ENCODE measurements at places on chromosomes 4 and X.

- DNase-seq: no peak
Measured at GRCh38 chr4:88746206-88746605, 48.6 kb upstream of the NAP1L5 start.

DNA sequence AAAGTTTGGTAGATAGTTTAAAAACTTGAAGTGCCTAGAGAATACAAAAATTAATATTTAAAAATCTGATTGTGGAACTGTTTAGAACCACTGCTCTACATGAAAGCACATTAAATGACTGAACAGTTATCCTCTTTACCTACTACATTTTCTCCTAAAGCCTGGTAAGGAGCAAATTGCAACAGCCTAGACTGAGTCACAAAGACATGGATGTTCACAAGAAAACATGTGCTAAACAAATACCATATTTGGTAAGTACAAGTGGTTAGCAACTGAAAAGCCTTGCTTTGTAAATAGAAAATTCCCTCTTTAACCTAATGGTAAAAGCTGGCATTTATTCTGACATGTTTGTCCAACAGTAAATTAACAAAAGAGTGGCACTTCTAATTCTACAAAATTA, 203.1 kb downstream of the FBXO8 start:
- no peak for DNase-seq

DNA sequence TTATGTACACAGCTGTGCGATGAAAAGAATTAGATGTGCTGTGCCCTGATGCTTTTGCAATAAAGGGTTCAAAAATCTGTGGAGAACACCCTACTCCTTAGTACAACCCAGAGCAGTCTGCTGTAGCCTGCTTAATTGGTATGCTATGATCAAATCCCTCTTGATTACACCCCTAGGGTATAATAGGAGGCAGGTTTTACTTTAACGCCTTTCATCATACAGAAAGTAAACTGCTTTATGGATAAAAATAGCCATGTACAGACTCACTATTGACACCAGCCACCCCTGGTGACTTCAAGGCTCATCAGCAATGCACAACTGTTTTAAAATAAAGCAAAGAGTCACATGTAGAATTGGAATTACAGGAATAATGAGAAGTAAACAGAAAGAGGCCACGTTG, 315.3 kb downstream of the DMD start:
- no peak for DNase-seq

DNA sequence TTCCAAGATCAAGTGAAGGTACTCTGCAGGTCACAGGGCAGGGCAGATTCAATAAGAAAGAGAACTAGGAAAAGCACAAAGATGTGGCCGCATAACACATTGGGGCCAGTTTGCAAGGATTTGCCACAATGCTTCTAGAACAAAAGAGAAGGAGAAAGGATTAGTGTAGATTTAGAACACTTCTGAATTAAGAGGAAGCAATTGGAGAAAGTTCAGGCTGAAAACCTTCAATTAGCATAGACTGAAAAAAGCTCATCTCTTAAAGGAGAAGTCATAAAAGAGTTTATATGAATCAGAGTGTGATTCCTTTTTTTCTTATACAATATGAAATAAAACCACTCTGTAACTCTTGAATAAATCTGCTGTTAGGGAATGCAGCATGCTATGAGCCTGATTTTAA, 215.6 kb upstream of the FAT1 start:
- no peak for DNase-seq

- DNase-seq: no peak
Measured at GRCh38 chr4:78310740-78311115, 240.8 kb upstream of the ANXA3 start.

DNA sequence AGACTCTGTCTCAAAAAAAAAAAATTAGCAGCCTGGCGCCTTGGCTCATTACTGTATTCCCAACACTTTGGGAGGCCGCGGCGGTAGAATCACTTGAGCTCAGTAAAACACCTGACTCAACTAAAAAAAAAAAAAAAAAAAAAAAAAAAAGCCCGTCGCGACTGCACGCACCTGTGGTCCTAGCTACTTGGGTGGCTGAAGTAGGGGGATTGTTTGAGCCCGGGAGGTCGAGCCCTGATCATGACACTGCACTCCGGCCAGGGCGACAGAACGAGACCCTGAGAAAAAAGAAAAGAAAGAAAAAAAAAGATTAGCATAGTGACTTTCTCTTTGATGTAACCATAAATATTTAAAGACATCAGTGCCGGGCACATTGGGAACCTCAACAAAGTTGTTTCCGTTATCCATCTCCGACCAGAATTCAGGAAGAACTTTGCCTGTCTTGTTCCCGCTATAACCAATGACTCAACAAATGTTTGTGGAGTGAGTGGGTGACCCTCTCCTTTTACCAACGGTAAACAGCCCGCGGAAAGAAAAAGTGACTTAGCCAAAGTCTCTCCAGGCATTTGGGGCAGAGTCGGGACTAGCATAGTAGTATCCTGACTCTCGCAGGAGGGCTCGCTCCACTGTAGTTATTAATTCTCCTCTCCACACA, 553 bp upstream of the MED28 start:
- DNase-seq: no peak

DNA sequence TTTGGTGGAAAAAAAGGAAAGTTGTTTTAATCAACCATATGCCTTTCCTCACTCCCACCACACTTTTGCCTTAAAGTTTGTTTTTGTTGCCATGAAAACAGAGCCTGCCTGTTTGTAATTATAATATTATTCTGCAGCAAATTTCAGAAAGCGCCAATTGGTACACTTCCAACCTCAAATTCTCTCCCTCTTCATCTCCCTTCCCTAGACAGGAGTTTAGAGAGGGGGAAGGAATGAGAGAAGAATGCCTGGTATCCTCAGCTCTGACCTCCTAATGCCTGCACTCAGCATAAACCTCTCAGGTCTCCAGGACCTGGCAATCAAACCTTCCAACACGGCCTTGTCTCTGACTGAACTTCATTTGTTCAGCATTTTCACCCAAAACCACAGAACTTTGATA, 138.4 kb upstream of the HCCS start:
- DNase-seq: no peak

- no peak for DNase-seq
Measured at GRCh38 chr4:73691759-73692158, 48.6 kb upstream of the CXCL8 start.

- no peak for DNase-seq
Measured at GRCh38 chr4:114103908-114104307, 124.5 kb upstream of the ARSJ start.

DNA sequence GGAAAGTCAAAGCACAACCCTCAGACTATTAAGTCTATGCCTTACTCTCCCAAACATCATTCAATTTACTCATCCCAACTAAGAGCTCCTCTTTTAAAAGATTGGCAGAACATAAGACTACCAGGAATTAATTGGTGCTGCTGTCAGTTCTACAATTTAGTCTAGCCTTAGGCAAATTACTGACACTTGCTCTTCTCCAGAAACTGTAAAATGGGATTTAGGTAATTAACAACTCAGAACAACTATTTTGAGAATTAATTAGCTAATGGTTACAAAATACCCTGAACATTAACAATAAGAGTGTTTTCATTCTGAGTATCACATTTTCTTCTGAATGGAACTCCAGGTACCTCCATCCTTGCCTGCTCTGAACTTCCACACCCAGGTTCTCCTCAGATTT, 36.2 kb upstream of the RBM47 start:
- DNase-seq: no peak

DNA sequence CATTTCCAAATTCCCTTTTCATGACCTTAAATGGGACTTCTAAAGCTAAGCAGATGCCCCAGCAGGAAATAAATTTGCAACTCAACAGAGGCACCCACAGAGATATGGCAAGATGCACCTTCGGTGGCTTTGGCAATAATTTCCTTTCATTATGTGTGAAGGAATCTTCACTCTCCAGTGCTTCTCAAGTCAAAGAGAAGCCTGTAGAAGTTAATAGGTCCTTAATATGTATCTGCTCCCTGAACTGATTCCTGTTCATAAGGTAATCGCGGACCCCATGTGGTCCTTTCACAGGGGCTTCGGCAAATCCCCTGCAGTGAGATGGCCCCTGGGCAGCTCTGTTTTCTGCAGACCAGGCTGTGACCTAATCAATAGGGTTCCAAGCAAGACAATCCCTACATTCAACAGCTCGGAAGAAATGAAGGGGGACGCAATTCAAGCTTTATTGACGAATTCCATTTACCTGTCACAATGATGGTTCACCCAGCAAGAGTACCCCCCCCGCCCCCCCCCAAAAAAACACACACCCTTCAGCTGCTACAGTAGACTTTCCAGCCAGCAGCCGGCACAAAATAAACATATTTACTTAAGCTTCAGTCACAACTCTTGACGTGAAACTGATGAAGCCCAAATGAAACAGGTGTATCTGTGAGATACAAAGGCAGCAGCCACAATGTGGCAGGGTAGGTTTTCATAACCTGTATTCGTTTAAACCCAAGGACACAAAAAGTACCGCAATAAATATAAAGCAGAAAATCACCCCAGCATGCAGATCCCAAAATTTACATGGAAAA, 35.3 kb downstream of the FAT1 start:
- no peak for DNase-seq

DNA sequence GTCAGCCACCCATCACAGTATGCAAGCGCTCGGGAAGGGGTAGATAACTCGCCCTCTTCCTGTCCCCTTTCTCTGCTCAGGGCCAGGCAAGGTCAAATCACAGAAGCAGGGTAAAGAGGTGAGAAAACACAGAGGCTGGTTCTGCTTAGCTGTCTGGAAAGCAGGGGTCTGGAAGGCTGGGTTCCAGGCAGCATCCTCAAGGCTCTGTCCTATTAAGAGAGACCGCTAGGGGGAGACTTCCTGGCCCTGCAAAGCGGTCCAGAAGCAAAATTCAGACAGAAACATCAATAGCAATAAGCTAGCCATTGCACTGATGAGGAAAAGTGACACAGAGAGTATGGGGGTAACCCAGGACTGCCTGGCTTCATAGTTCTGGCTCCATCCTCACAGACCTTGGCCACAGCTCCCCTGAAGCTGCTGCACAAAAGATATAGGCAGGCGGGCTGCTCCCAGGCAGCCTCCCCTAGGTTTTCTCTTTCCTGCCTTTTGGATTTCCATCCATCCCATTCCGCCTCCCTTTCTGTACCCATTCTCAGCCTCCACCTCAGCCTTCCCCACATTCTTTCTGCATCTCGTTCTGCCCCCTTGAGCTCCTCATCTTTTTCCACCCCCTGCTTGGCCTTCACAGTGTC, 308.5 kb downstream of the EVC2 start:
- no peak for DNase-seq

- DNase-seq: no peak
Measured at GRCh38 chr4:187294861-187295260, 571.2 kb upstream of the FAT1 start.

DNA sequence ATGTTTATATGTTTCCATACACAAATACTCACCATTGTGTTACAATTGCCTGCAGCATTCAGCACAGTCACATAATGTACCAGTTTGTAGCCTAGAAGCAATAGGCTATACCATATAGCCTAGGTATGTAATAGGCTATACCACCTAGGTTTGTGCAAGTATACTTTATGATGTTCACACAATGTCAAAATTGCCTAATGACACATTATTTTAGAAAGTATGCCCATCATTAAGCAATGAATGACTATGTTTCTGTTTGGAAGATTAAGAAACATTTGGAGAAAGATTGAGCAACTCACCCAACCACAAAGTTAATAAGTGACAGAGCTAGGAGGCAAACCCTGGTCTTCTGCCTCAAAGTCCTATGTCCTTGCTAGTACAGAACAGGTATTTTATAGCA, 96.8 kb upstream of the GRIA3 start:
- DNase-seq: no peak

GRCh38 chrX:100409610-100410590, at the start of gene PCDH19:
TSS of gene PCDH19 (minus strand) at chrX:100410273. CDS start at chrX:100408597, 1,676 bp downstream.
- DNase-seq: no peak

GRCh38 chr4:7358100-7358735, 76.5 kb downstream of the PSAPL1 start:
- DNase-seq: no peak

DNA sequence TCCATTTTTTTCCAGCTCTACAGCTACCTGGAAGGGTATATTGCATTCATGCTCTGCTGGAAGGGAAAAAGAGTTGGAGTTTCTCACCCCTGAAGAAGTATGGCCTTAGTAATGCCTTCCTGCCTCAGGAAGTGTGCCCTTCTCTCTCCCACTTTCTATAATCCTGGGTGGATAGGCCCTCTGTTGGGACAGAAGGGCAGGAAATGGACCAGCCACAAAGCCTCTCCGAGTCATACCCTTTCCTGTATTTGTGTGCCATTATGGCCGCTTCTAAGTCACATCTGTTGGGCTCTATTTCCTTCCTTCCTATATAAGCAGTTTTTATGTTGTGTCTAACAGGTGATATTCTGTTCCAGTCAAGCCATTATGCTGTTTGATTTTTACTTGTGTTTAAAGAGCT, 74.8 kb upstream of the SMARCA5 start:
- no peak for DNase-seq

- no peak for DNase-seq
Measured at GRCh38 chr4:24024605-24025004, 134.8 kb upstream of the PPARGC1A start.

GRCh38 chrX:130091980-130092522, 18.2 kb downstream of the ELF4 start:
- peak; percentile 34 for DNase-seq

- no peak for DNase-seq
Measured at GRCh38 chr4:25861951-25862410, 807 bp downstream of the SEL1L3 start.

- DNase-seq: no peak
Measured at GRCh38 chr4:24607334-24607733, 23.0 kb upstream of the DHX15 start.

GRCh38 chr4:1512051-1512737, 106.0 kb upstream of the NKX1-1 start:
- no peak for DNase-seq

GRCh38 chrX:119427024-119427794, 28.1 kb downstream of the SLC25A43 start:
- DNase-seq: no peak

- DNase-seq: no peak
Measured at GRCh38 chr4:122555216-122555615, 65.7 kb downstream of the IL21 start.

GRCh38 chr4:15148199-15148598, 145.9 kb downstream of the CPEB2 start:
- no peak for DNase-seq

DNA sequence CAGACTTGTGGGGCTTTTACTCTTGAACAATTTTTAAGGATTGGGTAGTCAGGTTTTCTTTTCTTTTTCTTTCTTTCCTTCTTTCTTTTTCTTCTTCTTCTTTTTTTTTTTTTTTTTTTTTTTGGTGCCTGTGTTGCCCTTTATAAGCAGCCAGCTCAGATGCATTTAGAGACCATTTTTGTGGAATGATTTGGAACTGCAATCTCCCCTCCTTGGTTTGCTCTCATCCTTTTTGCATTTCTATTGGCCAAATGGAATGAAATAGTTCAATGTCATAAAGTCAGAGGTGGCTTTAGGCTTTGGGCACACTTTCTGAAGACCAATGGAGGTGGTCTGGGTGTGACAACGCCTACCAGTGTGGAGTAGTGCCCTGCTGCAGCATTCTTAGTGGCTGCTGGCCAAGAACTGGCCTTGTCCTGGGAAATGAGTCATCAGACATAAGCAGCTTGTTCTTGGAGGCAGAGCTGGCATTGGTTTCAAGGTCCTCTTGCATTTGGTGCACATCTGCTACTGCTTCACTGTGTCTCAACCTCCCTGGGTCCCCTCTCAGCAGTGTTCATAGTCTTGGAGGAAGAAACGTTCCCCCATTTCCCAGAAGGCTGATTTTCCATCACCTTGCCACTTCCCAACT, 84.5 kb downstream of the CT47B1 start:
- no peak for DNase-seq

- DNase-seq: no peak
Measured at GRCh38 chr4:143262838-143263237, 73.8 kb upstream of the GAB1 start.

All from stimulated activated CD4-positive, alpha-beta T cell treated with anti-CD3 and anti-CD28 coated beads, Interleukin-1b, Interleukin-23, amount 100 ng/mL, for 1 hour (primary cell).